ENCODE measurements at places on chromosomes 4 and X. TPM values are rescaled to one million over a fixed set of nuclear protein-coding genes. Genes with fewer than 3 reads are reported as not detected.

ETNPPL gene
- total RNA-seq = not detected

- H3K36me3 ChIP-seq = no peaks in the 10 kb centered on the region
- H3K4me1 ChIP-seq = no peaks in the 10 kb centered on the region
- H3K27me3 ChIP-seq = no peaks in the 10 kb centered on the region
- no peak overlapping the region for H3K27ac ChIP-seq
- DNase-seq = no peak
Observed at GRCh38 chrX:97538745-97539144, 655.0 kb downstream of the RPA4 start.

DNA sequence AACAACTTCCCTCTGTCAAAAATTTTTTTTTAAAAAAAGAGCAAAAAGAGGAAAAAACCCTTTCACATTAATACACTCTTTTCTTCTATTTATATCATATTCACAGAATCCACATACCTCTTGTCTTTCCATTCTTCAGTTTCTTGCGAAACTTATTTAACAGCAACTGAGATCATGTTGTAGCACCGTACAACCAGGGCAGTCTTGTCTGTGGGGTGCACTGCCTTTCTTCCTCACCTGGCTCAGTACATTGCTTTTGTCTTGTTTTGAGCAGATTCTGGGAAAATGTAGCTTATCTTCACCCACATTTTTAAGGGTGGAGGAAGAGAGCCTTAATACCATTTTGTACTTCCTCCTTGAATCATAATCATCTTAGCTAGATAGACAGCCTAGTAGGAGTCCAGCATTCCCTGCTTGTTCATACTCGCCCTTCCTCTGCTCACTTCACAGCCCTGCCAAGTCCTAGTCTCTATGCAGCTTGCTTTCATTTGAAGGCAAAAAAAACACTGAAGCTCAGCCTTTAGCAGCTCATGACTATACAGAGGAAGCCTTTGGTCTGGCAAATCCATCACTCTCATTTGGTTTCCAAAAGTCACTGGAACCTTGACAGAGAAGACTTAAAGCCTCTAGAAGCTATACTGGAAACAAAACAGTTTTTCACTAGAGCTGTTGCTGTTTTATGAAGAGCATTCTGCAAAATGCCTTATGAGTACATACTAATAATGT lies 140.6 kb upstream of the BANK1 start:
- H3K27ac ChIP-seq = no peak overlapping the region
- peaks cover 18% of the 10 kb centered on the region for H3K27me3 ChIP-seq
- no peak for DNase-seq
- no peak overlapping the region for H3K4me3 ChIP-seq

GAGE2A gene
- total RNA-seq = not detected

NPFFR2 gene
- total RNA-seq = not detected

- no peak overlapping the region for H3K4me3 ChIP-seq
Observed at GRCh38 chr4:13218326-13218958, 265.7 kb downstream of the RAB28 start.
